Sigmoid colon (tissue), 7 donors: ENCODE measurements at places on chromosomes 3 and 15. TPM values are rescaled to one million over a fixed set of nuclear protein-coding genes. Genes with fewer than 3 reads are reported as not detected.
A peak's percentile ranks its signal among the peaks of the same experiment; 100 is the strongest.

RYR3 gene
- polyA plus RNA-seq, result not detected

DNA sequence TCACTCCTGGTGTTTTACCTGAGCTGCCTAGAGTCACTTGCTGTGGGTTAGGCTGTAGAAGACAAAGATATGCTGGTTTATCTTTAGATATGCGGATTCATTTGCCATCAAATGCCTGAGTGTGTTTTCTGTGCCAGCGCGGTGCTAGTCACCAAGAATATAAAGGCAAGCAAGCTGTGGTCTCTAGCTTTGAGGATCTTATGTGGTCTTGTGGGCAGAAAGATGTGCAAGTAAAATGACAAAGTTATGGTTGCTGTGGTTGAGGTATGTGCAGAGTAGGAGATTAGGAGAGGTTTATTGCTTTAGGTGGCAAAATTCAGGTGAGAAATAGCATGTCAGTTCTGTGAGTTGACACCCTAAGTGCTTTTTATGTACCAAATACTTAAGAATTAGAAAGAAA is 94.2 kb downstream of the CGNL1 start:
- H3K4me3 ChIP-seq, result no peak overlapping the region
- no peak overlapping the region for H3K27ac ChIP-seq
- no peaks in the 10 kb centered on the region for H3K4me1 ChIP-seq
- no peaks in the 10 kb centered on the region for H3K27me3 ChIP-seq
- no peak for DNase-seq

- H3K4me1 ChIP-seq, result no peaks in the 10 kb centered on the region
- H3K36me3 ChIP-seq, result no peaks in the 10 kb centered on the region
- no peaks in the 10 kb centered on the region for H3K27me3 ChIP-seq
- no peak for DNase-seq
- no peak within 1 kb of the TSS for H3K4me3 ChIP-seq
Measured at GRCh38 chr3:129528589-129529100, at the start of gene RHO. Gene RHO (plus strand): TSS chr3:129528639. CDS start chr3:129528734, 95 bp downstream.

- DNase-seq, result peak; percentile 68
- H3K27me3 ChIP-seq, result no peaks in the 10 kb centered on the region
- no peak overlapping the region for H3K4me3 ChIP-seq
- H3K27ac ChIP-seq, result no peak overlapping the region
Measured at GRCh38 chr3:52529376-52530333, 4.0 kb downstream of the NT5DC2 start.

- H3K4me3 ChIP-seq, result no peak overlapping the region
- no peak for DNase-seq
- no peaks in the 10 kb centered on the region for H3K36me3 ChIP-seq
- H3K27ac ChIP-seq, result no peak overlapping the region
Measured at GRCh38 chr3:32403663-32404062, 12.0 kb downstream of the CMTM7 start.
